ENCODE measurements at places on chromosomes 3 and 15.

DNA sequence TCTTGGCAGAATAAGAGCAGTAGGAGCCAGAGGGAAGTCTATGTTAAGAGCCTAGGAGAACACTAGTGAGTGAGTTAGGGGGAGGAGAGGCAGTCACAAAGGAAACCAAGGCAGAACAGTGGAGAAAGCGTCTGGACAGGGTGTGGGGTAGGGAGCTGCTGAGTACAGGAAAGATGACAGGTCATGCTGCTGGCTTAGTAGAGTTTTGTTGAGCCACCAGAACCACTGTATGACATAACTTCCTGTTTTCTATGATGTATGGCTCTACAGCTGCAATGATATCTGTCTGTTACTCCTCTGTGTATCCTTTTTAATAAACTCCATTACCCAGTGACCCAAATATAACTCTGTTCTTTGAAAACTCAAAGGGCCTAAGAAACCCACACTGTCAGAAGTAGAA, 10.6 kb upstream of the STT3B start:
- no peak for DNase-seq

GRCh38 chr3:149276619-149277018, 55.0 kb upstream of the CP start:
- DNase-seq, result no peak

GRCh38 chr15:38554354-38554753, 10.3 kb downstream of the RASGRP1 start:
- no peak for DNase-seq

DNA sequence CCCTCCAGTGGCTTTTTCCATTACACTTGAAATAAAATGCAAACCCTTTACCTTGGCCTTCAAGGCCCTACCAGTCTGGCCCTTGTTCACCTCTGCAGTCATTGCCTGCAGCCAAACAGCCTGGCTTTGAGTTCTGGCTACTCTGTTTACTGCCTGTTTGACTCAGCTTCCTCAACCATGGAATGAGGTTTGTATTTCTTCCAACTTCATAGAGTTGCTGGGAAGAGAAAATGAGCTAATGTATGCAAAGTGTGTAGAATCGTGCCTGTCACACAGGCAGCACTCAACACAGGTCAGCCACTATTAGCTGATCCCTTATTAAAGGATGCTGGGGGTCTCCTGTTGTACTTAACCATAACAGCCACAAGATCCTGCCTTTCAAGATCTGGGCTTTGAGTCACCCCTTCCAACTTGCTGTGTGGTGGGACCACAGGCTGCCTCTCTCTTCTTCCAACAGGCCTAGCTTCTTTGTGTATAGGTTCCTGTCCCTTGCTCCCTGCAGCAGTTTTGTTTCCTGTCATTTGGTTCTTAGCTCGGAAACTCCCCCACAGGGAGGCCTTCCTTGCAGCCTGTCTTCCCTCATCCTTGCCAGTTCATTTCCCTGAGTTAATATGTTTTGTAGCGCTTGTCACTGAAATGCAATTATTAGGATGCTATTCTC, 6.4 kb downstream of the MED12L start:
- DNase-seq, result no peak

- DNase-seq, result no peak
Observed at GRCh38 chr3:29185706-29186105, 95.2 kb upstream of the RBMS3 start.

DNA sequence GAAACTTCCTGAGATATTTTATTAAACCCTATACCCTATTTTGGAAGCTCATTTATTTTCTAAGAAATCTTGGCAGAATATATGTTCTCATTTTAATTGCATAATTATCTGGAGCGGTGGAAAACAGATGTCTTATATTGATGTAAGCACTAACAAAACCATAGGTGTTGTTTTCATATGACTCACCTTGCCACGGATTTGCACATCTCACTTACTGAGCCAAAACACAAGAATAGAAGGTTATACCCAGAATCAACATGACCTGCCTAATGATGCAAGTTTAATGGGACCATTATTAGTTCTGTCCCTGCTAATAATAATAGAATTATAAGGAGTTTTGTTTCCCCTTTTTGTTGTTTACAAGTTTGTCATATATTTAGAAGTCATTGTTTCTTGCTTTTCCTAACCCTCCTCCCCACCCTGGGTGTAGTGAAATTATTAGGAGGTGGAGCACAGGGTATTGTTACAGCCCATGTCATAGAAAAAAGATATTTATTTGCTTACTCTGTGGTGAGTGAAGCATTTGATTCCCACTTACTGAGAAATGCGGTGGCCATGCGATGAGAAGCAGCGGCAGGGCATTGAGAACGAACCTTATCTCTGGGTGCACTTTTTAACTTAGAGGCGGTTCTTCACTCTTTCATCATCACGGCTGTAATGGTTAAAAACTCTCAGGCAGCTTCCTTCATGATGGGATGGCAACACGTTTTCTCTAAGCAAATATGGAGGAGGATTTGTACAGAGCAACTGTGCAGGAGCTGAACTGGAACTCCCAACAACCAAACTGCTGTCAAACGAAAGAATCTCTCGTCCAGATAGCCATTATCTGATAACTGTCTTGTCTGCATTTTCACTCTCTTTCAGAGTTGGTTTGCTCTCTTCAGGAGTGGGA, 521 bp downstream of the IL5RA start:
- no peak for DNase-seq

GRCh38 chr15:48722764-48723661, 77.5 kb upstream of the FBN1 start:
- no peak for DNase-seq

DNA sequence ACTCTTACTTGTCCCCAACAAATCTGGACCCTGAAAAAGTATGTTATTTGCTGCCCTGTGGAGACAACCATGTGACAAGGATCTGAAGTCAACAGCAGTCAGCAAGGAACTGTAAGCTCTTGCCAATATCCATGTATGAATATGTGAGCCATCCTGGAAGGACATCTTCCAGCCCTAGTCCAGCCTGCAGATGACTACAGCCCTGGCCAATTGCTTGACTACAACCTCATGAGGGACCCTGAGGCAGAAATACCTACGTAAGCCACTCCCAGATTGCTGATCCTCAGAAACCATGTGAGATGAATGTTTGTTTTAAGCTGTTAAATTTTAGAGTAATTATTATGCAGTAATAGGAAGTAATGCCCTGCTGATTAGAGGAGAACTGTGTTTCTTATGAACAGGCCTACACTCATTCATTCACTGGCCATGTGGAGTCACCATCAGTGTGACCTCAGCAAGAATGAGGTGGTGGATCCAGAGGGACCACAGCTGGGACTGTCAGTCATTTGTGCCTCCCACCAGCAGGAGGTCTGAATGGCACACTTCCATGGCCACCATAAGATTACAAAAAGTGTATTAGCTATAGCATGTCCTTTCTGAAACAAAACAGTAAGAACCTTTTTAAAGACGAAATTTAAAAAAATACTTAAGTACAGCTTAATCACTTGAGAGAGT, 92.6 kb downstream of the TFDP2 start:
- no peak for DNase-seq

GRCh38 chr15:57033715-57034439, 115.4 kb downstream of the TCF12 start:
- DNase-seq, result no peak

DNA sequence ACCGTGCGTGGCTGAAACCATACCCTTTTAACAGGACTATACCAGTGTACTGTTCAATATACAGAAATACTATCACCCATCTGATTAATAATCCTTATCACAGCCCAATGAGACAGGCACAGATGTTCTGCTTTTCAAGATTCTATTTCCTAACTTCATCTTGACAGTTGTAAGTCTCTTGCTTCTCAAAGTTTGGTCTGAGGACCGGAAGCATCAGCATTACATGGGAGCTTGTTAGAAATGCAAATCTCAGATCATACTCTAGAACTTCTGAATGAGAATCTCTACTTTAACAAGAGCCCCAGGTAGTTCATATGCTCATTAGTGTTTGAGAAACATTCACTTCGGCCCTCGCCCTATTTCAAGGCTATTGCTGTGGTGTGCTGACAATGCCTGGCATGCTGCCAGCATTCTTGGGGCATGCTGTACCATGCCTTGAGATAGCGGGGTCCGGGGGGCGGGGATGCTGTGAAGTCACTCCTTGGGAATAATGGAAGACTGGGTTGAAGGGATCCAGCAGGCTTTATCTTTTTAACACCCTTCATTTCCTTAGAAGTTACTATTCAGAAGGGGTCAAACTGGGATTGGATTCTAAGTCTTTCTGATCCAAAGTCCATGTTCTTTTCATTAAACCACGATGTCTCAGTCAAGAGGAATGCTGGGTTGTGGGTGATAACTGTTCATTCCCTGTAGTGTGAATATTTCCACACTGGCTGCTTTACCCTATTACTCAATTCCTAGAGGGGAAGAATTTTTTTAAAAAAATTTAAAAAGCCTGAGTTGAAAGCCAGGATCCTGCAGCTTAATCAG, 194.7 kb downstream of the LPP start:
- no peak for DNase-seq

DNA sequence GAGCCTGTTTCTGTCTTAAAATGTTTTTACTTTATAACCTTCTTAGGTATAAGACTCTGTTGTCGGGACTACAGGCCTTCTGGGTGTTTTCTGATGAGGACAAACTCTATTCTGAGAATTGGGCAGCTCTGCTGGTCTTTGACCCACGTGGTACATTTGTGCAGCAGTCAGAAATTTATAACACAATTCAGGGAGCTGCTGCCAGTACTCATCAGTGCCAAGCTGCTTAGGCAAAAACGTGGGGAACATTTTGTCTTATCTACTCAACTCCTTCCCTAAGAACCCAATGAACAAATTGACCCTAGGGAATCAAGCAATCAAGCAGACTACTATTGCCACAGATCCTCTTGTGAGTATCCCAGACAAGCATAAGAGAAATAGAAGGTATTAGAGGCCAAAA, 180.7 kb upstream of the PDZRN3 start:
- DNase-seq, result no peak

DNA sequence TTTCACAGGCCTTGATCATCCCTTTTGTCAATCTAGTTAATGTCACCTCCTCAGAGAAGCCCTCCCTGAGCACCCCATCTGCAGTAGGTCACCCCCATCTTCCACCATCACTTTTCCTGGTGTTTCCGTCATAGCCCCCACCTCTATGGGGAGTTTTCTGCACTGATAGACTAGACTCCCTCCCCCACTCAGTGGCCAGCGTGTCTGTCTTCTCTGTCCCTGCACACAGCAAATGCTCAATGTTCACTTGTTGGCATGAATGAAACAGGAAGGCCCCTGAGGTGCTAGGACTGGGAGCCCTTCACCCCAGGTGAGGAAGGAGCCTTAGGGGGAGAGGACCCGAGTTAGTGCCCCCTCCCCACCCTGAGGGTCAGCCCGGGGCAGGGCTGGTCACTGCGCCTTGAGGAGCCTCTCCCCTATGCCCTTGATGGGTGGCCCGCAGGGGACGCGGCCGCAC, 15.8 kb upstream of the FANCD2 start:
- no peak for DNase-seq

- DNase-seq, result no peak
Observed at GRCh38 chr3:145219355-145220235, 941.4 kb downstream of the PLOD2 start.

DNA sequence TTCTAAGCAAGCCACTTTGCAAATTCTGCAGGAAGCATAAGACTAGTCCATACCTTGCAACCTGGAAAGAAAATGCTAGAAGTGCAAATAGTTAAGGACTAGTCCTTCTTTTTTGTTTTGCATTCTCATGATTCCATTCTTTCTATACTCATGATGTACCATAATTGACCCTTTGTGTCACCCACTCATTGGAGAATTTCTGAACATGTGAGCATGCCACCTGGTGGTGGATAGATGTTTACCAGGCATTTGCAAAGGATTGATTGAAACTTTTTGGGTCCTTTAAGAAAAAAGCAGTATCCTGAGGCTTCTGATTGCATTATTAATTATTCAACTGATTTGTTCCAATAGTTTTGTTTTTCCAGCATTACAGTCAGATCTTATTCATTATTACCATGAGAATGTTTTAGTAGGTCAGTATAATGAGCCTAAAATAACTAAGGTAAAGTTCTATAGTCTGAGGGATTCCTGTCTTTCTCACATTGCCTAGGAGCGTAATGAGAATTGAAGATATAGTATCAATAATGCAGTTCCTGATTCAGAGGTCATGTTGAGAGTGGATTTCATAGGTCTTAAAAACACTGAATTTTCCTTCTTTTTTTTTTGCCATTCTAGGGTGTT, 20.2 kb upstream of the DIPK2A start:
- no peak for DNase-seq

DNA sequence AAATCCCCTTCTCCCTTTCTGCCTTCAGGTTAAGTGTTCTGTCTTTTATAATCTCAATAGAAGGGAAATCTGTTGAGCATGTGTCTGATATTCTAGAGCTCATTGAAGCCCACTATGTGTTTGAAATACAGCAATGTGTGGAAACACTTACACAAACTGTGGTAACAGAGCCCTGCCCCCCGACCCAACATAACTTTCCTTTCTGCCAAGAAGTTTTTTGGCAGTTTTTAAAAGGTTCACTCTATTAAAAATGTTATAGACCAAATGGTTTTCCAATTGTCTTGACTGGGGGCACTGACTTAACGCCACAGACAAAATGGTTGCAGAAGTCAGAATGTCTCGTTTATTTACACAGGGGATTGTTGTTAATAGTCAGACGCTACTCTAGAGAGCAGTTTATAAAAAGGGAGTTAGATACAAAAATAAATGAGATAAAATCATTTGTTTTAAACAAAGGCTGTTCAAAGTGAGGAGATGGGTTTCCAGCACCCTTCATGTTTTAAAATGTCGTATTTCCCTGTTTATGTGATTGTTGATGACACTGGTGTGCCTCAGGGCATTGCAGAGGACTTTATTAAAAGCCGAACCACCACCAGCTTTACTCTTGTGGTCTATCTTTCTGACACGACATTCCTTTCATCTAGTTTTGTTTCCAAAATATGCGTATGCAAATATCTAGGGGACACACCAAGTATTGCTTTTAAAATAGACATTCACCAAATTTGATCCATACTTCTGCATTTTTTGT, 26.7 kb upstream of the GREM1 start:
- DNase-seq, result no peak

DNA sequence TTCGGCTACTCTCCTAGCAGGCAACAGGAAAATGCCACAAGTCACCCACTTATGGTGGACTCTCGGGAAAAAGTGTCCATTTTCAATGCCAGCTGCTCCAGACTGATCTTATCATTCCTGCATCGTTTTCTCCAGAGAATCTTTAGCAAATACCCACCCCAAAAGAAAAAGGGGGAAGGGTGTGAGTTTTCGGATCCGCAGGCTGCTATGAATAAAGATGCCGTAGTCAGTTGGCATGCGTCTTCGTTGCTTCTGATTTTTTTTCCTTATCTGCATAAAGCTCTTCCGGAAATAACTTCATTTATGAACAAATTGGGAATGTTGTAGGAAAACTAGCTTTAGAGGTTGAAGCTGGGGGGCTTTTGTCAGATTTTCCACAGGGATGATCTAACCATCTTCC, 22.4 kb upstream of the VILL start:
- DNase-seq, result no peak
